ENCODE measurements at places on chromosomes 2 and 18.

- no peak for DNase-seq
These were observed 620.4 kb downstream of the XIRP2 start for GRCh38 chr2:167508709-167509108.

DNA sequence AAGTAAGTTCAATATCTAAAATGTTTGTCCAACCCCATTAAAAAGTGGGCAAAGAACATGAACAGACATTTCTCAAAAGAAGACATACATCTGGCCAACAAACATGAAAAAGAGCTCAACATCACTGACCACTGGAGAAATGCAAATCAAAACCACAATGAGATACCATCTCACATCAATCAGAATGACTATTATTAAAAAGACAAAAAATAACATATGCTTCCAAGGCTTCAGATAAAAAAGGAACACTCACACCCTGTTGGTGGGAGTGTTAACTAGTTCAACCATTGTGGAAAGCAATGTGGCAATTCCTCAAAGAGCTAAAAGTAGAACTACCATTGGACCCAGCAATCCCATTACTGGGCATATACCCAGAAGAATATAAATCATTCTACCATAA, 931.1 kb downstream of the LRP1B start:
- no peak for DNase-seq

DNA sequence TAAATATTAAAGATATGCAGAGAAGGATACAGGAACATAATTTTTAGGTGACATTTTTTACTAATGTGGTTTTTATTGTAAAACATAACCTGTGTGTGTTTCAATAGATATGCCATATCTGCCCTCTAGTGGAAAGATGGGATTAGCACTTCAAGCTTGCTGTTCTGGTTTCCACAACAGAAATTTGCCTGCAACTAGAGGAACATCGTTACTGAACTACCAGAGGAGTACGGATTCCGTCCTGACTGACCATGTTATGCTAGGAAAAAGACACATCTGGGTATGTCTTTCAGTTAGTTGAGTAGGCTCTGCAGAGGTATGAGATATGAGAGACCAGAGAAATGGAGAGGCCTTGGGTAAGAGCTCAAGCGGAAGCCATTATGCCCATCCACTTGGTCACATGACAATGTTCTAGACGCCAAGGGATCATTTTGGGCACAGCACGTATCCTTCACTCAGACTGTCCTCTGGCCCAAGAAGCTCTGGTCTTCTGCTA, 104.9 kb downstream of the MBD2 start:
- DNase-seq = no peak

- no peak for DNase-seq
These were observed 469.3 kb downstream of the METTL4 start for GRCh38 chr18:2102022-2102421.

GRCh38 chr2:191151331-191151730, 537 bp upstream of the STAT4 start:
- no peak for DNase-seq

- DNase-seq = no peak
These were observed 9.3 kb upstream of the EFHD1 start for GRCh38 chr2:232623768-232624765.

DNA sequence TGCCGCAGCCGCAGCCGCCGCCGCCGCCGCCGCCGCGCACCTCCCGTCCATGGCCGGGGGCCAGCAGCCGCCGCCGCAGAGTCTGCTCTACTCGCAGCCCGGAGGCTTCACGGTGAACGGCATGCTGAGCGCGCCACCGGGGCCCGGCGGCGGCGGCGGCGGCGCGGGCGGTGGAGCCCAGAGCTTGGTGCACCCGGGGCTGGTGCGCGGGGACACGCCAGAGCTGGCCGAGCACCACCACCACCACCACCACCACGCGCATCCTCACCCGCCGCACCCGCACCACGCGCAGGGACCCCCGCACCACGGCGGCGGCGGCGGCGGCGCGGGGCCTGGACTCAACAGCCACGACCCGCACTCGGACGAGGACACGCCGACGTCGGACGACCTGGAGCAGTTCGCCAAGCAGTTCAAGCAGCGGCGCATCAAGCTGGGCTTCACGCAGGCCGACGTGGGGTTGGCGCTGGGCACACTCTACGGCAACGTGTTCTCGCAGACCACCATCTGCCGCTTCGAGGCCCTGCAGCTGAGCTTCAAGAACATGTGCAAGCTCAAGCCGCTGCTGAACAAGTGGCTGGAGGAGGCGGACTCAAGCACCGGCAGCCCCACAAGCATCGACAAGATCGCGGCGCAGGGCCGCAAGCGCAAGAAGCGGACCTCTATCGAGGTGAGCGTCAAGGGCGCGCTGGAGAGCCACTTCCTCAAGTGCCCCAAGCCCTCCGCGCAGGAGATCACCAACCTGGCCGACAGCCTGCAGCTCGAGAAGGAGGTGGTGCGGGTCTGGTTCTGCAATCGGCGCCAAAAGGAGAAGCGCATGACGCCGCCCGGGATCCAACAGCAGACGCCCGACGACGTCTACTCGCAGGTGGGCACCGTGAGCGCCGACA, 2.4 kb downstream of the POU3F3 start:
- no peak for DNase-seq

- DNase-seq = no peak
These were observed 252.0 kb upstream of the VWC2L start for GRCh38 chr2:214158851-214159250.

DNA sequence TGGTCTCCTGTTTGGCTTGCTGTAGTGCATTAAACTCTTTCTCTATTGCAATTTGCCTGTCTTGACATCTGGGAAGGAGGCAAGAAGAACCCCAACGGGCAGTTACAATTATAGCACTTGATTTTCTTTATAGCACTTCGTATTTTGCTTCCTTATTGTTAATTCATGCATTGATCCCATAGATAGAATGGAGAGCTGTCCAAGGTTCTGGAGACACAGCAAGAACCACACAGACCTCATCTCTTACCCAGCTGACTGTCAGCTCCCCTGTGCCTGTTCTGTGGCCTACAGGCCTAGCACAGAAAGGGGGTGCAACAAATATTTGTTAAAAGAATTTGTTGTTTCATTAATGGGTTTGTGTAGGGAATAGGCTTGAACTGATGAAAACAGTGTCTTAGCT, 194.3 kb downstream of the GALNT1 start:
- DNase-seq = no peak

DNA sequence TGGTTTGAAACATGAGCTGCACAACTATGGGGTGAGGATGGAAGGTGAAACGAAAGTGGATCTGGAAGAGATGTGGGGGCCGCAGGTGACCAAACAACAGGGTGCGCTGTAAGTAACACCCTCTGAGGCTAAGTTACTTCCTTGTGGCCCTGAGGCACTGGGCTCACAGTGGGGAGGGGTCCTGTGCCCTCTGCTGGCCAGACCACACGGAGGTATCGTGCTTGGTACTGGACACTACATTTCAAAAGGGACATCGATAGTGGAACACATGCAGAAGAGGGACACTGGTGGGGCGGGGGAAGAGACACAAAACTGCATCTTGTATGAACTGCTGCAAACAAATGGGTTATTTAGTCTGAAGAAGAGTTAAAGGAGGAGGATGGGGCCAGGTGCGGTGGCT, 110.6 kb downstream of the CLIP4 start:
- no peak for DNase-seq

DNA sequence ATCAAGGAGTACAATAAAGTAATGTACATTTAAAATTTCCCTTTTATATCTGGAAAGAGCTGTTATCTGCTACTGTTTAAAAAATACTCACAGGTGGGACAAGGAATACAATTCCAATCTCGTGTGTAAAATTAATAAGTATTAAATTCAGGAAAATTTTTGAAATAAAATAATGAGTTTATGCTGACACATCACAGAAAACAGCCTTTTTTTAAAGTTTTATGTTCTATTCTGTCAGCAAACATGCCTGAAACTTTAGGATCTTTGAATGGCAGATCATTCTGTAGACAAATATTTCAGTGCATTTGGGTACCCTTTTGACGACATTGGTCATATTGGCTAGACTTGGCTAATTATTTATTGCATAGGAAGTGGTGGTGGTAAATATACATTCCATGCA, 254.4 kb upstream of the ETAA1 start:
- no peak for DNase-seq

DNA sequence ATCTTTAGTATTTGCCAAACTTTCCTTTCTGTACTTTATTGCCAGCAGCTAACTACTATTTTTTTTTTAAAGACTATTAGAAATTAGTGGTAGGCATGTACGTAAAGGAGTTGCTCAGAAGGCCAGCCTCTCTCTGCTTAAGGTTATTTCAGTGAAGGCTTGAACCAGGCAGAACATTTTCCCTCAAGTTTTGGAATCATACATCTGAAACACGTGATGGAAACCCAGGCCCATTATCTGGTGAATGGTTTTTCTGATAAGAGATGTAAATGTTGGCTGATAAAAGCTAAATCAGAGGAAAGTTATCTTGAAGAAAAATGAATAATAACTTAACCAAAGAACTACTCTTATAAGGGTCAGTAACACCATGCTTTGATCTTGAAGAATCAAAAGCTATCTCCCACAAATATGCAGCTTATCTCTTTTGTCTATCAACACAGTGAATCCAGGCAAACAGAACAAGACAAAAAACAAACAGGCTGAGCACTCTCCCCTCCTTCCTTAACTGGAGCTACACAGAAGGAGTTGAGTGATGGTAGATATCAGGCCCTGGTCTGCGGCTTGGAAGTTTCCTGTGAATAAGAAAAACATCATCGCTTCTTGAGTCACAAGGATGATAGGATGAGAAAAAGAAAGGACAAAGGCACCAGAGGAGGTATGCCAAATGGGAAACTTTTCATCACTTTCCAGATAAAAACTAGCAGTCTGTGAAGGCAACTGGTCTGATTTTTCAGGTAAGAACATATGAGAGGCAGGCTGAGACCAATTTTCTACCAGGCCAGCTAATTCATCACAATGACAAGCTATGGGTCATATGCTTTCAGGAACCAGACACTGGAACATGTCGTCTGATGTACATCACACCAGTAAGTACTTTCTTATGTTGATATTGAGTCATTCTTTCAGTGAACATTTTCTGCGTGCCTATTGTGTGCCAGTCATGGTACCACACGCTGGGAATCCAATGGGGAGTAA, 88.4 kb upstream of the STK17B start:
- no peak for DNase-seq

GRCh38 chr2:233387667-233388528, 33.6 kb downstream of the DGKD start:
- no peak for DNase-seq

DNA sequence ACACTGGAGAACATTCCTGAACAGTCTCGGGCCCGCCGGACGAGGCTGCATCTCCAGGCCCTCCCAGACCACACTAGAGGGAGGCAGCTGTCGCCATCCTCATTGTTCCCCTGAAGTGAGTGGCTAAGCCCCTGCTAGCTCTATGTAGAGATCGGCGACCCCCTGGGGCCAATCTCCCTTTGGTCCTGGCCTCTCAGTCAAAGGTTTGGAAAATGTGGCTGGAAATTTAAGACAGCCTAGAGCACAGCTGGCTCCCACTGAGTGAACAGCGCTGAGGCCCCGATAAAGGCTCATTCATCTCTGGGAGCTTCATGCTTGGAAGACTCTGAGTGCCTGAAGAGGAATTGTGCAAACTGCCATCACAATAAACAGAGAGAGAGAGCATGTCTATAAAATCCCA, 360.3 kb downstream of the CLIP4 start:
- DNase-seq = no peak

- no peak for DNase-seq
These were observed 164.1 kb downstream of the DCDC2C start for GRCh38 chr2:3867469-3867868.

- no peak for DNase-seq
These were observed 33.1 kb upstream of the STON1 start for GRCh38 chr2:48496849-48497248.

- DNase-seq = no peak
These were observed 34.5 kb downstream of the RPL31 start for GRCh38 chr2:101036562-101036961.

DNA sequence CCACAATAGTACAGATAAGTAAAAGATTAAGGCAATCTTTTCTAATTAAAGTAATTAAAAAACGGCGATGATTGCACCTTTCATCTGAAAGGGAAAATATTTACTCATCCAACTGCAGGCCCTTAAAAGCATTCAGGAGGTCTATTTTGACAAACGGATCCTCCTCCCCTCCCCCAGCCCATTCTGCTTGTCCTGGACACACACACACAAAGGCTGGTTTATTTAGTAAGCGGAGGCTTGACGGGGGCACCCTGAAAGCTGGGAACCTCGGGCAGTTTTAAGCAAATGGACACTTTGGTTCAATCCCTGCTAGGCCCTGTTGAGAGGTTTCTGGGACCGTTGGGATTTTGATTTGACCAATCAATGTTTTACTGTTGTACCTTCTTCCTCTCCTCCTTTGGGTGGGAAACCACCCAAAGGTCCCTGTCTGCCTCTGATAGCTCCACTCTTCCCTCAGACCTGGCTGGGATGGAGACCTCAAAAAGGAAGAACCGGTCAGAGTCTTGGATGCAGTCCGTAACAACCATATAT, 135.8 kb upstream of the HAAO start:
- no peak for DNase-seq

DNA sequence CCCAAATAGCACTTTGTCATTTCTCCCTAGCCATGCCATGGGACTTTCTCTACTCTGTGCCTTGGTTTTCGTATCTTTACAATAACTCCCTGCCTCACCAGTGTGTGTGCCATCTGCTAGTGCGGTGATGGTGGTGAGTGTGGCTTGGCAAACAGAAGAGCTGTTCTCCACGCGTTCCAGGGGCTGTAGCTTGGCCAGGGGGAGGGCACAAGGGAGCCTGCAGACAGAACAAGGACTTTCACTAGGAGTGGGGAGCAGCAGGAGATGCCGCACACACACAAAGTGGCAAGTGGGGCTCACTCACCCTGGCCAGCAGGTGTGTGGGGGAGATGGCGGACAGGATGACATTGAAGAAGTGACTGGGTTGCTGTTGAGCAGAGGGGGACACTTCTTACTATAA, 196.9 kb downstream of the HAUS1 start:
- DNase-seq = no peak

DNA sequence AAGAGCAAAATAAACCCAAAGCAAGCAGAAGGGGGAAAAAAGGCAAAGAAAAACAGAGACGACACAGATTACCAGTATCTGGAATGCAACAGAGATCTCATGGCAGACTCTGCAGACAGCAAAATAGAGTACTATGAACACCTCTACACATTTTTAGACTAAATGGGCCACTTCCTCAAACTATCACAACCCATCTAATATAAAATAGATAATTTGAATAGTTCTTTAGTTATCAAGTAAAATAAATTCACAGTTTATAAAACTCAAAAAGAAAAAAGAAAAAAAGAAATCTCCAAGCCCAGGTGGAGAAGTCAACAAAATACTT, 16.6 kb downstream of the SESTD1 start:
- no peak for DNase-seq

DNA sequence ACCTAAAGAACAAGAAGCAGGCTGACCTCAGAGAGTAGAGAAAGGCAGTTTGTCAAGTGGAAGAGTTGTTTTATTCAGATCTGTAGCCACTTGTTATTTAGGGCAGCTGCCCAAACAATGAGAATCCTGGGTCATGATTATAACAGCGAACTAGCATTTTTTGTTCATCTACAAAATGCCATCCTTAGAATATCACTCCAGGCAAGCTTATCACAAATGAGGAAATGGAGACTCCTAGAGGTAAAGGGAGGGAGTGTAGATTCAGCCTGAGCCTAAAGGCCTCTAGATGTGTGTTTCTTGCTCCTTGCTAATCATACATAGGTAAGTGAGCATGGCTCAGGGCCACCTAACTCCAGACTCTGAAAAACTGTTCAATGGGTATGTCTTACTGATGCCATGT, 126.1 kb downstream of the HNMT start:
- no peak for DNase-seq

Data from effector CD8-positive, alpha-beta T cell (primary cell).